ENCODE measurements at places on chromosomes 2 and 18.

DNA sequence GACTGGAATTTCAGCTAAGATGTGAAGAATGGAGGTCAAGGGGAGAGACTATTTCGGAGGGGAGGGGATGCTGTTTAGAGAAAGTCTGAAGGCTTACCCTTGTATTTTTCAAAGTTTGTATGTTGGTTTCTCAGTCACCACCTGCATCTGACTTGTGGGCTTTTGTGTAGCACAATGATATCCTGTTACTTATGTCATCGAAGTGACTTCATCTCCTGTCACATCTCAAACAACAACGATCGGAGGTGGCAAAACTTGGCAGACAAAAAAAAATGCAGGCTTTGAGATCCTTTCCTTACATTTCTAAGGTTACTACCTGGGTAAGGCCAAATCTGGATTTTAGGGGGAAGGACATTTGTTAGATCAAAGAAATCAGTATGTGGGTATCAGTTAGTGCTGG, 11.7 kb upstream of the CXCR4 start:
- no peak for DNase-seq

- DNase-seq, result no peak
Measured at GRCh38 chr2:65015731-65016130, 26.5 kb downstream of the SLC1A4 start.

GRCh38 chr2:217929757-217930707, 72.8 kb downstream of the TNS1 start:
- DNase-seq, result no peak

GRCh38 chr2:134594399-134594798, 124.4 kb downstream of the TMEM163 start:
- DNase-seq, result no peak

GRCh38 chr2:65602603-65603235, 170.3 kb upstream of the SPRED2 start:
- no peak for DNase-seq

GRCh38 chr2:27655155-27655951, 8.1 kb downstream of the SUPT7L start:
- DNase-seq, result no peak

- DNase-seq, result no peak
Measured at GRCh38 chr2:71154798-71155197, 24.4 kb downstream of the MPHOSPH10 start.

- peak; percentile 40 for DNase-seq
Measured at GRCh38 chr2:152611458-152612231, 105.6 kb downstream of the PRPF40A start.

DNA sequence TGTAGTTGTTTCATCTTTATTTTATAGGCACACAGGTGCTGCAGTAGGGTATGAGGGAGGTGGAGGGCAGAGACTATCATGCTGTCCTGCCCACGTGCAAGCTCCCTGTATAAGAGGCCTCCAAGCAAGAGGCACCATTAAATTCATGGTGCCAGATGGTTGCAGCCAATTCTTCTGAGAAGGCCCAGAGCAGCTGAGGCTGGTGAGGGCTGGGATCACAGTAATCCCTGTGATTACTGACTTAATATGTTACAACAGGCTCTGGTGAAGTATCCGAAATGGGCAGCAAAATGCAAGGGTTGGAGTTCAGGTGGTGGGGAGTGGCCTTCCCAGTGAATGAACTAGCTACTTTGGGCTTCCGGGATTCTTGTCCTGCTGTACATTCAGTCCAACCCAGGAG, 191.9 kb upstream of the SMAD2 start:
- DNase-seq, result no peak

DNA sequence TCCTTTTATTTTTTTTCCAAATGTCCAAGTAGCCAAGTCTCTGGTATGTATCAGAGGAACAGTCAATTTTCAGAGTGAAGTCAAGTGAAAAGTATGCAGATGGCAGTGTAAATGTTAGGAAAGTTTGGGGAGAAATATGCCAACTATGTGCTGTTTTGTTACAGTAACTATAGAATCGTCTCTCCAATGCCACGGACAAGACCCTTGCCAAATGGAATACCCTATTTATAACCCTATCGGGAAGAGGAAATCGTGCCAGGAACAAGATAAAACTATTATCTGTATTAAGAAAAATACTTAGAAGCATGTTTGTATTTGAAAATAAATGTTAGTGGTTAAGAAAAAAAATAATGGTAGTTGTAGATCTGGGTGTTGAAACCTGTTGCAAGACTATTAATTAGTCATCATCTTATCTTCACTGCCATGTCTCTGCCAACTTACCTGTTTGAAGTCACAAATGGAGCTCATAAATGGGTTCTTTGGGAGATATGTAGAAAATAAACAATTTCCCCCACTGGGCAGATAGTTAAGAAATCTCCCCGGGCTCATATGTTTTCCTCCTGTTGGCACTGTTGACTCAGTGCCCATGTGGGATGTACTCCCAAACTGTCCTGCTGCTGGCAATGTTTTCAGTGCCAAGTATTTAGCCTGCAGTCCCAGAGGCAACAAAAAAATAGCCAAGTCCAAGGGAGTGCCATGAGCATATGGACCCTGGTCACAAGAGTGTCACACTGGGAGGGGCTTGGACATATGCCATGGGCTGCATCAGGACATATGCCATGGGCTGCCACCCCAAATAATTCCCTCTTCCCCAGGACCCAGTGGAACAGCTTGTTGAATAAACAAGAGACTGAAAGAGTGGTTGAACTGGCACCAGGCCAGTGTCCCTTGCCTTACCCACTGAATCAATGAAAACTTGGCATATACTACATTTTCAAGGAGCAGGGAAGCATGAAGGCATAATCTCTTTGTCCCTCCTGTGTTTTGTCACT, 366.9 kb downstream of the OSR1 start:
- no peak for DNase-seq

GRCh38 chr2:72330652-72331051, 183.0 kb upstream of the CYP26B1 start:
- DNase-seq, result no peak

GRCh38 chr2:130729322-130730299, 741 bp downstream of the GPR148 start:
- no peak for DNase-seq

DNA sequence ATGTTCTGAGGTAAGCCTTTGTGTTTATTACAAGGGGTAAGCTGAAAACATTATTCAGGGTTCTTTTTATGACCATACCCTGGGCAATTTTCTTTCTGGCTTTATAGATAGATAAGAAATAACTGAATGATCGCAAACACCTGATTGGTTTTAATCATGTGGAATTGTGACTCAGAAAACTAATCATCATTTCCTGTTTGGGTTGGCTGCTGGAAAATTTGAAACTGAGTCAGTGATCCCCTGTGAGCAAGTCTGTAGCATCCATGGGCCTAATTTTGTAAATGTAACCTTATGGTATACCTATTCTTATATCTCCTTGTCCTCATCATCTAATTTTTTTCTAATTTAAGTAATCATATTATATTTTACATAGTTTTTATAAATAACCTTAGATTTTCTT, 34.3 kb downstream of the CCDC68 start:
- no peak for DNase-seq

GRCh38 chr2:2879781-2880180, 497.8 kb downstream of the EIPR1 start:
- DNase-seq, result no peak

GRCh38 chr2:15117409-15118050, 443.6 kb downstream of the NBAS start:
- no peak for DNase-seq

- DNase-seq, result no peak
Measured at GRCh38 chr2:66324909-66325528, 109.9 kb upstream of the MEIS1 start.

- DNase-seq, result peak; percentile 71
Measured at GRCh38 chr2:145157741-145158591, 638.0 kb upstream of the ZEB2 start.

GRCh38 chr2:218852911-218853667, 6.5 kb upstream of the WNT6 start:
- no peak for DNase-seq

DNA sequence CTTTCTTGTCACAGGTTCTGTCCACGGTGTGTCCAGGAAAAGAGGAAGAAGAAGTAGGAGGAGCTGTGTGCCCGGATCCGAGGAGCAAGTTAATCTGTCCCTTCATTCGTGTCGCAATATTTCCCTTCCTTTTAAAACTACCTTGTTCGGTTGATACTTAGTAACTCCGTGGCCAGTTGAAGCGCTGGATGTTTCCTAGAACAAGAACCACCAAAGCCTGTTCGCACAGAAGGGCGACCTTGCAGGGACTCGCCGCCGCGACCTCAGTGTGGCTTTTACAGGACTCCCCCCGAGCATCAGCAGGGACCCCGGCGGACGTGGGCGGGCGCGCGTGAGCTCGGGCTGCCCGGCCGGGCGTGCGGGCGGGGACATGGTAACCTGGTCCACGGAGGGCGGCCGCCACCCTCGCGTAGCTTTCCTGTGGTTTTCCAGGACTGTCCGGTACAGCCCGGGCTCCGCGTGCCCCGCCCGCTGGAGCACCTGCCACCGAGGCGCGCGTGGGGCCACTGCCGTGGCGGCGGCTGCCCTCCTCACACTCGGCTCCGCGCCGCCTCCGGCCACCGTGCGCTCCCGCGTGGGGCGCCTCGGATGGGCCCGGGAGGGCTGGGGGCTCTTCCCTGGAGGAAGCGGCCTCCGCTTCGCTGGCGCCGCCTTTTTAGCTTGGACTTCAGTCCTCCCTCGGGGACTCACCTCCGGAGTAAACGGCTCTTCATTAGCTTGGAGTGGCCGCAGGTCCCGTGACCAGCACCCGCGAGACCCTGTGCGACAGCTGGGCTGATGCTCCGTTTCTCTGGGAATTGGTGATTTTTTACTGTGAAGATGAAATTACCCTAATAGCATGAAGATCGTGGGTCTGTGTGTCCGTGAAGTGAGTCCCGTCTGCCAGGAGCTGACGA, 9.2 kb upstream of the D2HGDH start:
- no peak for DNase-seq

DNA sequence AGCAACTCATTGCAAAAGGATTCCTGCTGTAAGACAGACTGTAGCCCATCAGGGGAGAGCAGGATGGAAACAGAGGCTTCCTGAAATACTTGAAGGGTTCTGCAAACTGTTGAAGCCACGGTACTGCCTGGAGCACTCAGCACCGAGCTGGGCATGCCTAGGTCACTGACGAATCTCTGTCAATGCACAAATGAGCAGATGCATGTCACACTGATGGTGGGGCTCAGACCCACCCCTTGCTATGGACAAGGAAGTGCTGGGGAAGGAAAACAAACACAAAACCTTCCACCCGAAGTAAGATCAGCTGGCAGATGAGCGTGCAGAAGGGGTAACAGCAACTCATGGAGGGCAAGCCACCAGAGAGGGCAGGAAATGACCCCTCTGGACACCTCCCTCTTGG, 136.7 kb downstream of the BCL2 start:
- DNase-seq, result no peak

- DNase-seq, result no peak
Measured at GRCh38 chr18:57631697-57632096, 10.1 kb upstream of the NARS1 start.

DNA sequence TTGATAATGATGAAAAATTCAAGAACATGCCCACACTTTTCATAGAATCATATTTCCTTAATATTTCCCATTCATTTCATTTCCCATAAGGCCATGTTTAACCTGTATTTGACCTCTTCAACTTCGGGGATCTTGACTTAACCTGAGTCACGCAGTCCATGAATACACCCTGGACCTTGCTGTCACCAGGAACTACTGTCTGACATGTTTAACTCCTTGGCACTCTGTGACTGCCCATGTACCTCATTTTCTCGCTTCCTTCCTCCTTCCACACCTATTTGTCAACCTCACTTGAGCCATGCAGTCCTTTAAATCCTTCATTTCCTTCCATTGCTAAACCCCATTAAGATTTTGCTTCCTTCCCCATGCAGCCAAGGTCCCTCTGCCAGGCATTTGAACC, 16.3 kb downstream of the ABCB11 start:
- DNase-seq, result no peak

DNA sequence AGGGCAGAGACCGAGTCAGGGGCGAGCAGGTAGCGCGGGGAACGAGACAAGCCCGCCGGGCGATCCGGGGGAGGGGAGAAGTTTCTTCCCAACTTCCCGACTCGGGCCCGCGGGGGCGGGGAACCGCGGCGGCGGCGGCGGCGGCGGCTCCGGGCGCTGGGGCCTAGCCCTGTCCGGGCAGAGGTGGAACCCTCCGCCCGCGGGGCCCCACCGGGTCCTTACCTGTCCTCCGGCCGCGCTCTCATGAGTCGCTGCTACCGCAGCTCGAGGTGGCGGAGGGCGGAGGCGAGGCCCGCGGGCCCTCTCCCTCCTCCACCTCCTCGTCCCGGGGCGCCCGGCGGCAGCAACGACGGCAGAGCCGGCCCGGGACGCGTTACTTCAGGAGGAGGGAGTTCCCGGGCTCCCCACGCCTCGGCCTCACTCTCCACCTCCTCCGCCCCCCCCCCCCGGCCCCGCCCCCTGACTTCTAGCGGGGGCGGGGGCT, at the start of gene YES1:
TSS of gene YES1 (minus strand) at position 351 of the 484 bp plus-strand sequence. CDS start 55,415 bp downstream, outside the sequence.
- no peak for DNase-seq

GRCh38 chr2:232320443-232320803, 58.1 kb upstream of the ALPP start:
- no peak for DNase-seq

GRCh38 chr18:13613591-13614501, 112.5 kb downstream of the FAM210A start:
- DNase-seq, result no peak

DNA sequence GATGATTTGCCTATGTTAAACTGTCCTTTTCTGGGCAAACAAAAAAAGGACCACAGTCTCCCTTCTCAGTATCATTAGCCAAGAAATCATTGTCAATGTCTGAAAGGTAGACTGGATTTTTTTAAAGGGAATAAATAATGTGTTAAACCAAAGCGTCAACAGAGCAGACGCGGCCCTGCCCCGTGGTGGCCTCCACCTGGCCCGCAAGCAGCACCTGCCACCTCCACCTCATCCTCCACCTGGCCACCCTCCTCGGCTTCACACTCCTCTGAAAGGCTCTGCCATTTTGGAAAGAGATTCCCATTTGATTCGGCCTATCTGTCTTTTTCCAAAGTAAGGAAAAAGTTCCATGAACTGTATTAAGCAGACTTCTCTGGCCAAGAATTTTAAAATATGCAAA, 67.9 kb upstream of the TMEM200C start:
- DNase-seq, result no peak

DNA sequence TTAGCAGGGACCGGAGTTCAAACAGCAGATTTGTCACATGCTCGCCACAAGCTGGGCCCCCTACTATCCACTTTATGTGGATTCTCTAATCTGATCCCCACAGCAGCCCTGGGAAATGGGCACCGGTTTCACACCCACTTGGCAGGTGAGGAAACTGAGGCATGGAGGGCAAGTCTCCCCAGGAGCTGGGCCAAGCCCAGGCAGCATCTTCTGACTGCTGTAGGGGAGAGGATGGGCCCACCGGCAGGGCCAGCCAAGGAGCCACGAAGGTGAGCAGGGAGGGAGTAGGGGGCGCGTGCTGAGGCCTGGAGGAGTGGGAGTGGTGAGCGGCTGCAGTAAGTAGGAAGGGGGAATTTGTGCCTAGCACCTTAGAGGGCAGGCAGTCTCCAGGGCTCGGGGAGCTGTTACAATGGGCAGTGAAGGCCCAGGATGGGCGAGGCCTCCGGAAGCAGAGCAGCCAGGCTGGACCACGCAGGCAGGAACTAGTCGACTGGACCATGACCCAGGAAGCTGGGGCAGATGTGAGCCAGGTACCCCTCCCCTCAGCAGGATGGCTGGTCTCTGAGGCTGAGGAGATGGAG, 37.1 kb downstream of the COA5 start:
- no peak for DNase-seq

GRCh38 chr2:190515687-190516086, 18.8 kb downstream of the NEMP2 start:
- no peak for DNase-seq
